NCI-H1092 treated with DMSO at 0.1 percent for 48 hours (cell line): ENCODE measurements at places on chromosomes 5 and 9.
A peak's percentile ranks its signal among the peaks of the same experiment; 100 is the strongest.

- no peak for DNase-seq
Measured at GRCh38 chr5:87392801-87393200, 19.9 kb downstream of the CCNH start.

DNA sequence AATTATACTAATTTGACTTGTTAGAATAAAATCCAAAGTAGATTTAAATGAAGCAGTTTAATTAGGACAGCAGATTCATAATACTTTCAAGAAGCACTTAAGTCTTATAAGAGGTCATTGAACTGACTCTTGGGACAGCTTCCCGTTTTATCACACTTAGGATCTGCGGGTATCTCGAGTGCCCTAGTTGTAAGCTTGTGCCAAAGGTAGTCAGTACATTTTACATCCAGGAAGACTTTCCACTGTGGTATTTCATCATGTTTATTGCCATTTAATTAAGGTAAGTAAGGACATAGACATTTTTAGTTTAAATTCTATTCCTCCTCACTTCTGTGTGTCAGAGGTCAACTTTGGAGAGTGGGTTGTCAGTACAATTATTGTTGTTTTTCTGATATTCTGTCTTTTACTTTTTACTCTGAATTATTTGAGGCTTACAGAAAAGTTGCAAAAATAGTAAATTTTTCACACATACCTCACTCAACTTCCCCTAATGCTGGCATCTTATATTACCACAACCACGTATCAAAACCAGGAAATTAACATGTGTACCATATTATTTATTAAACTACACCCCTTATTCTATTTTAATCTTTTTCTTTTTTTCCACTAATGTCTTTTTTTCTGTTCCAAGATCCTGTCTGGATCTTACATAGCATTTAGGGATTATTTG is 7.5 kb upstream of the ZNF367 start:
- DNase-seq = no peak

DNA sequence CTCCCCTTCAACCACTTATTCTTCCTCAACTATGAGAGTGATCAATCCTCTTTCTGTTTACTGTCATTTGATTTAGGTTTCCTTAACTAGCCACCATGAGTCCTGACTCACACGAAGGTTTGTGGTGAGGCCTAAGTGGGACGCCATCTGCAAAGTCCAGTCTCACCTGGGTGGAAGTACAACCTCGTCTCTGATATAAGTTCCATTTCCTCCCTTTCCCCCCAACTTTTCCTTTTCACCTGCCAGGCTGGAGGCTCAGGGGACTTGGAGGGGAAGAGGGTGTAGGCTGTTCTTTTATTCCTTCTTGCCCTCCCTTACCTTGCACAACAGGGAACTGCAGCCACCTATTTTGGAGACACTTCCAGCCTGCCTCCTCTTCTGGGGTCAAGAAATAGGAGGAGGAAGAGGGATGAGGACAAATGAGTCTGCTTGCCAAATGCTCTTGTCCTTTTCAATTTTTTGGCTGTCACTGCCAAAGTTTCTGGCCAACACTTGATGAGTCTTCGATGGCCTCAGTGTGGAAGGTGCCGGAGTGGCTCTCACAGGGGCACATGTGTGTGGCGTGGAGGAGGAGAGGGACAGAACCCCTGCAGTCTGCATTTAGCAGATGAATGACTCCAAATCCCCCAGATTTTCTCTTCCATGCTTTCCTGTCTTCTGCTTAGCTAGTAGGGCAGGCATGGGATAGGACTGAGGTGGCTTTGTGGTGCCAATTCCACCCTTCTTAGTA is 249.6 kb downstream of the NSG2 start:
- no peak for DNase-seq

DNA sequence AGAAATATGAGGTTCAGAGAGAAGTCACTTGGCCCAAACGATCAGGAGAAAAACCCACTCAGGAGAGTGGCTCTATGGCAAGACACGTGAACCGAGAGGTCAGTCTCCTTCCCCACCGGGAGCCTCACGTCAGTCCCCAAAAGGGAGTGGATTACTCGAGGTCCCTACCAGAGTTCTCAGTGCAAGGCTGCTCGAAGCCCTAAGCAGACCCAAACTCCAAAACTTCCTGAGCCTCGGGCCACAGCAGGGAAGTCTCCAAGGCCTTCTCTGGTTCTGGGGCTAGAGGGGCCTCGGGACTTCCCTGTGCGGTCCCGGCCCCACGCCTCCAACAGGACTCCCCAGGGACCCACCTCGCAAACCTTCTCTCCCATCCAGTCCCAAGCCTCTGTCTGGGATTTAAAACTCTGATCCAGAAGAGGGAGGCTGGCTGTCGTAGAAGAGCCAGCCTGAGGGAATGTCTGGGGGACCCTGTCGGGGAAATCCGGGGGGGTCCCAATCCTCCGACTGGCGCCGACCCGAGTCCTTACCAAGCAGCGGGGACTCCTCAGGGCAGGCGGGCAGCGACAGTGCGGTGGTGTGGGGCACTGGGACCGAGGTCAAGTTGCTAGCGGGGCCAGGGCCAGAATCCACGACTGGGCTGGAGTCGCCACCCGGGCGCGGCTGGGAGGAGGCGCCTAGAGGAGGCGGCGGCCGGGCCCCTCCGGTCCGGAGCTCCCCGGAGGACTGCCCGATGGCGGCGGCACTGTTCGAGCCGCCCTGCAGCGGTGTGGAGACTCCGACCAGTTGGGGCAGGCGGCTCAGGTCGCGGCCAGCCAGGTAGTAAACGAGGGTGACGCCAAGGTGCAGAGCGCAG is 679 bp downstream of the B4GALT1 start:
- no peak for DNase-seq

- DNase-seq = no peak
Measured at GRCh38 chr5:148426514-148426913, 42.8 kb downstream of the FBXO38 start.

GRCh38 chr5:175343308-175343707 is 100.7 kb downstream of the DRD1 start:
- DNase-seq = no peak

DNA sequence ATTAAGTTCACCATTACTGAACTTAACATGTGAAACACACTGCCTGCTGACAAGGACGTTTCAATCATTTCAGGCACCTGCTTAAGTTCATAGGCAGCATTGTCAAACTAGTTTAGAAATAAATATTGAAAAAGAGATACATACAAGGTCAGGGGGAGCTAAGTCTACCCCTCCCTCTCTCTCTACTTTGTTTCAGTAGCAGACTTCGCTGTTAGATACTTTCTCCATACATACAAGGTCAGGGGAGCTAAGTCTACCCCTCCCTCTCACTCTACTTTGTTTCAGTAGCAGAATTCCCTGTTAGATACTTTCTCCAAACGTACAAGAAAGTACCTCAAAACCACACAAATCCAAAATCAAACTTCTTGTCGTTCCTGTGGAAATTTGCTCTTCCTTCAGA is 387.4 kb upstream of the PDE4D start:
- no peak for DNase-seq

DNA sequence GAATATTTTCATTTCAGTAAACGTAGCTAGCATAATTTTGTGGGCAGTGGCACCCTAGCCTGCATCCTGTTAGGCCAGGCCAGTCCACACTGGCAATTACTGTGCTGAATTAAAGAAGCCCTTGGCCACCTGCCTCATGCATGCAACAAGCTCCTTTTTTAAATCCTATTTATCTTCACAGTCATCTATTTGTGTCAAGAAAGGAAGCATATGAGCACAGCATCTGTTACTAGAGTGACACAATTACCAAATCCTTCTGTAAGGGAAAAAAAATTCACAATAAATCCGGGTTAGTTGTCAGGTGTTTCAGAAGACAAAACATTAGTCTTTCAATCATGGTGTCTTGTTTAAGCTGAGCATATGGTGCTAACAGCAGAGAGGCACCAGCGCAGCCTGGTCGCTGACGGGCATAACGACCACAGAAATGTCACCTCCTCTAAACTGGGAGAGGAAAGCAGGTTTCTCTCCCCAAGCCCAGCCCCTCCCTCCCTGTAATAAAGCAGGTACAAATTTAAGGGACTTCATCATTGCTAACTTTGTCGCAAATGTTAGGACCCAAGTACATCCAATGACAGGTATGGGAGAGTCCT is 520.6 kb downstream of the CTNND2 start:
- DNase-seq = no peak

GRCh38 chr5:119016125-119016774 is 27.9 kb upstream of the DTWD2 start:
- DNase-seq = no peak

DNA sequence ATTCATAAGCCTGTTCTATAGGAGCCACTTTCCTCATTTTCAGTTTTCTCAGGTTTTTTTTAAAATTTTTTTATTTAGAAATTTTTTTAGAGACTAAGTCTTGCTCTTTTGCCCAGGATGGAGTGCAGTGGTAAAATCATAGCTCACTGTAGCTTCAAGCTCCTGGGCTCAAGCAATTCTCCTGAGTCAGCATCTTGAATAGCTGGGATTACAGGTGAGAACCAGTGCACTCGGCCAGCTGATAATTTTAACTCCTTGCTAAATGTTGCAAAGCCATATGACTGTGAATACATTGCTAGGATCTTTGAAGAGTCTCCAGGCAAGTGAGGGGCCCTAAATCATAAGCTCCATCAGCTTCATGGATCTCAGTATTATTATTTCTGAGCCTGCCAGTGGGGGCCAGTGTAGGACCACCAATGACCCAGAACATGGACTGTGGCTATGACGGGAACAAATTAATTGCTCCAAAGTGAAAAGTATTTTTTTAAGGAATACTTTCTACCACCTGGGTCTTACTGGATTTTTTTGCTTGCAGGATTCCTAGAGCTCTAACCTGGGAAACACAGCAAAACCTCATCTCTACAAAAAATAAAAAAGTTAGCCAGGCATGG is 5.7 kb upstream of the GAPVD1 start:
- no peak for DNase-seq

DNA sequence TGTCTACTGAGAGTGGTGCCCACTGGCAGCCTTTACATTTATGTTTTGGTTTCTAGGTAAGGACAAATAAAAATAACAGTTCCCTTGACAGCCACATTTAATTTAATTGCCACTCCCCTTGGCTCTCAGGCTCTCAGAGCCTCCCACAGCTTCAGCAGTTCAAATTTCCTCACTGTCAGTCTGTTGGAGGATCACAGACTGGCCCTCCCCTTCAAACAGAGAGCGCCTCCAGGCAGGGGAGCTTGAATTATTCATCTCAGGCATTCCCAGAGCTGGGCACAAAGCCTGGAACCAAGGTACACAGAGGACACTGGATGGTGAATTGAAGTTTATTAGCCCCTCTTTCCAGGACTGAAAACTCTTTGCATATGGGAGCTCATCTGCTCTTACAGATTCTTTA is 407.7 kb downstream of the SPOCK1 start:
- DNase-seq = peak; percentile 37

- peak; percentile 29 for DNase-seq
Measured at GRCh38 chr5:78985116-78985724, at the start of gene ARSB. Gene ARSB (minus strand): TSS chr5:78985310. CDS start chr5:78985248, 62 bp downstream.

DNA sequence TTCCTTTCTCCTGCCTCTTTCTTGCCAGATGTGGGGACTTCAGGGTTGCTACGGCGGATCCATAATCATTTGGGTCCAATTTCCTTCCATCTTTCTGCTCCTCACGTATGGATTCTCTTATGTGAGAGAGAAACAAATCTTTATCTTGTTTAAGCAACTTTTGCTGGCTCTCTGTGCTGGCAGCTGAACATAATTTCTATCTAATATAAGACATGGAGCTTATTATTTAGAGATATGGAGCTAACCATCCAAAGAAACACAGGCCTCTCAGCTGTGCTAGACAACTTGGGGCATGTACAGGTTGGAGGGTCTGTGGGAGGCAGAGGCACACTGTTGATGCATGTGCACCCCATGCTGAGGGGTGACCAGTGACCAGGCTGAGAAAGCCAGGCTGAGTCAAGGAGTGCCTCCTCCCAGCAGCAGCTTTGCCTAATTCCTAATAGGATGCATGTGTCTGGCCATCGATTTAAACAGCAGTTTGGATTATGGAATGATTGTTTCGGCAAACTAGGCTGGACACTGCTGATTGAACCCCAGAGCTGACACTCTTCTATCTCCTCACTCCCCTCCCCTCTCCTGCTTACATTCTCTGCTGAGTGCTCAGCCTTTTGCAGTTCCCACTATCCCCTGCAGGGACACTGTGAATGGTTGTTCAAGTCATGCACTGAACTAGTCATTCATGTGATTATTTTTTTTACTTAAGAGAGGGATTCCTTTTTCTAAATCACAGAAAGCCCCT is 195.8 kb downstream of the ERCC6L2 start:
- DNase-seq = peak; percentile 13

DNA sequence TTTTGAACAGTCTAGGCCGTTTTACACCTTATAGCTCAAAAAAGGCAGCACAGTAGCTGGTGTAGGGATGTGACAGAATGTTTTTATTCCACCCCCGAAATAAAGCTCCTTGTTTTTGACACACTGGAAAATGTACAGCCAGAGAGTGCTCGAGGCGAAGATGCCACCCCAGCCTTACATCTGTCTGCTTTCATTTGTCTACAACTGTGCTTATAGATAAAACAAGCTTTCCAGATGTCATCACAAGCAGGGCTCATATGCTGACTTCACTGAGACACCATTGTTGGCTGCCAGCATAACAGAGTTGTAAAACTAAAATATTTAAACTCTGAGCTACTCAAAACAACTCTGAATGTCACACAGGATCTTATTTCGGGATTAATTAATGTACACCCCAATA is 386.3 kb downstream of the BNC2 start:
- no peak for DNase-seq

DNA sequence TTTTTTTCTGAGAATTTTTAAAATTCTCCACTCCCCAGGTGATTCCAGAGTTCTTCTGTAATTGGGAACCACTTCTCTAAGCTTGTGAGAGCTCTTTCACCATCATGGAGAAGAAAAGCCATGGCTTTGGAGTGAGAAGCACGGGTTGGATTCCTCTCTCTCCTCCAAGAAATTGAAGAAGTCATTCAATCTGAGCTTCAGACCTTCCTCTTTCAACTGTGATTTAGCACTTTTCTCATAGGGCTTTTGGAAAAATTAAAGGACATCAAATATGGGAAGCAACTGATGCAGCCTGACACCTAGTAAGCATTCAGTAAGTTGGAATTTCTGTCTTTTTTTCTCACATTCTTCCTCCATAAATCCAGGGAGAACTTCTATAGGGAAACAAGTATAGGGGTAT is 580.4 kb upstream of the KLF4 start:
- DNase-seq = no peak

DNA sequence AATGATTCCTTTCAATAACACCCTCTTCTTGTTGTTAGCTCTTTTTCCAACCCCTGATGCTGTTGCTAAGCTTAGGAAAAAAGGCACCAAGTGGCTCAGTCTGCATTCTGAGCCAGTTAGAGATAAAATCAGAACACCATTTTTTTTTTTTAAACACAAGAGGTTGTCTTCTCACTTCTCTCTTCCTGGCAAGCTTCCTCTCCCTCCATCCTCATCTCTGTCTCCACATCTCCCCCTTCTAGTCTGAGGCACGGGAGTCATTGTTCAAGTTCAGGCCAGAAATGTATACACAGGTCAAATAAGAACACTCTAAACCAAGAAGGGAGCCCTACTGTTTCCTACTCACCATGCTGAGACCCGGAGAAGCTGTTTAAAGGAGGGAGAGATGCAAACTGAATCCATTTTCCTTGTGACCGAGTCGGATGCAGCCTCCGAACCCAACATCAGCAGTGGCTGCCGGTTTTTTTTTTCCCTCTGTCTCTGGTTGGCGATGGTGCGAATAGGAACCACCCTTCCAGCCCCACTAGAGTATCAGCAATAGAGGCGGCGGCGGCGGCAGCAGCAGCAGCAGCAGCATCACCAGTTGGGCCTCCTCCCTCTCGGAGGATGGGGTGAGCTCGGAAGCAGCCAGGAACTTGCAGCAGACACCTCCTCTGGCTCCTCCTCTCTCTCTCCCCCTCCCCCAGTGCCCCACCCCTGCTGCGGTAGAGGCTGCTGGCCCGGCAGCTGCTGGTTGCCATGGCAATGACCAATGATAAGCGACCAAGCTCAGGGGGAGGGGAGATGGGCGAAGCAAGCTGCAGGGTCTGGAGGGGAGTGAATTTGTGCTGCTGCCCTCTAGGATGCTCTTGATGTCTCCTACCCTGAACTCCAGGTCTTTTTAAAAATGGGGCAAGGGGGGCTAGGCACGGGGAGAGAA is at the start of gene JAKMIP2:
JAKMIP2 (minus strand) TSS at position 619 of the 919 bp plus-strand sequence. CDS start 110,922 bp downstream, outside the sequence.
- peak; percentile 96 for DNase-seq
